ENCODE measurements at places on chromosomes 13 and 19. TPM values are rescaled to one million over a fixed set of nuclear protein-coding genes. Genes with fewer than 3 reads are reported as not detected.

- DNase-seq = no peak
Measured at GRCh38 chr13:39510316-39510695, 92.7 kb downstream of the LHFPL6 start.

DNA sequence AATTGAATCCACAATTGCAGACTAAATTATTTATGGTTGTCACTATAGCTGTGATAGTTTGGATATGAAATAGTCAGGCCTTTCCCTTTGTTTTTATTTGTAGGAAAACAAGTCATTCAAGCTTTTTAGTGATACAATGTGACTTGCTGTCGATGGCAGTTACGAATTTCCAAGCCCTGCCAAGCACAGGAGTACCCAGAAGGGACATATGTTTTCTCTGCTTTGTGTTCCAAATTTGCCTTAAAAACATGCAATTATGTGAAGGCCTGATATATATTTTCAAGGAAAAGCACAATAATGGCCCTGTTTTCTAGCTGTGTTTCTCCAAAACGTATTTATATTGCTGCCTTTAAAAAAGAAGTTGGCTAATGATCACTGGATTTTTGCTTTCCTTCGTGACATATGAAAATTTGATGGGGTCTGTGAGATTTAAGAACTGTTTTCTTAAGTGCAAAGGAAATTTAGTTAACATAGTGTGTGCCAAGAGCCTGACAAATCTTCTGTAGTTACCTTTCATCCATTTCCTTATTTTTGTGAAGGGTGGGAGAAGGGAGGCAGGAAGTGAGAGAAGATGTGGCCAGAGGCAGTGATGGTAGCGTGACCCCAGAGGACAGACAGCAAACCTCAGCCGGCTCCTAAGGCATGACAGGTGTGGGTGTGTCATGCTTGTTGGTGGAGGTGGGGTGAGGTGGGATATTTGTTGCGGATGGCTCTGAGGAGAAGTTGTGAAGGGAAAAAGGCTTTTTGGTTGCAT lies 79.6 kb downstream of the TEX26 start:
- DNase-seq = no peak

DNA sequence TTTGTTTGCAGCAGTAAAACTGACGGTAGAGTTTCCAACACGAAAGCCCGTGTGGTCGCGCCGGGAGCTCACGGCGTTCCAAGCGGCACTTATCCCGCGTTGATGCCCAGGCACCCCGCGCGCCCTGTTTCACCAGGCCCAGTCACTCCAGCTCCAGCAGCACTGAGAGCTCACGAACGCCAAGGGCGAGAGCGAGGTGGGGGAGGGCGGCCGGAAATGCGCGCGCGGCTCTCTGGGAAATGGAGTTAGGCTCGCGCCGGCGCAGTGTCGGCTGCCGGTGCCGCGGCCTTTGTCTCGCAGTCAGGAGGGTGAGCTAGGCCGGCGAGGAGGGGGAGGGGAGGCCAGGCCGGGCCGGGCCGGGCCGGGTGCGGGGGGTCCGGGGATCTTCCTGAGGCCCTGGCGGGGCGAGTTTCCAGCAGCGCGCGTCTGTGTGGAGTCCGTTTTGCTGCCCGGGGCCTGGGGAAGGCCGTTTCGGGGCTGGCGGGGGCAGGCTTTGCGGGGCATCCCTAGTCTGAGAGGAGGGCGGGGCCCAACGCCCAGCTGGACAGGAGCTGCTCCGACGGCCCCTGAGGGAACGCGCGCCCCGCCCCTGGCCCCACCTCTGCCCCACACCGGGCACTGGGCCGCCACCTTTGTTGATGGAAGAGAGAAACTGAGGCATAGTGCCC lies at the start of gene ZNF135:
ZNF135 (plus strand) TSS at position 280 of the 668 bp plus-strand sequence. CDS start 721 bp downstream, outside the sequence.
- DNase-seq = peak; percentile 90

The PRKD2 gene
- total RNA-seq = 8.2 TPM

DNA sequence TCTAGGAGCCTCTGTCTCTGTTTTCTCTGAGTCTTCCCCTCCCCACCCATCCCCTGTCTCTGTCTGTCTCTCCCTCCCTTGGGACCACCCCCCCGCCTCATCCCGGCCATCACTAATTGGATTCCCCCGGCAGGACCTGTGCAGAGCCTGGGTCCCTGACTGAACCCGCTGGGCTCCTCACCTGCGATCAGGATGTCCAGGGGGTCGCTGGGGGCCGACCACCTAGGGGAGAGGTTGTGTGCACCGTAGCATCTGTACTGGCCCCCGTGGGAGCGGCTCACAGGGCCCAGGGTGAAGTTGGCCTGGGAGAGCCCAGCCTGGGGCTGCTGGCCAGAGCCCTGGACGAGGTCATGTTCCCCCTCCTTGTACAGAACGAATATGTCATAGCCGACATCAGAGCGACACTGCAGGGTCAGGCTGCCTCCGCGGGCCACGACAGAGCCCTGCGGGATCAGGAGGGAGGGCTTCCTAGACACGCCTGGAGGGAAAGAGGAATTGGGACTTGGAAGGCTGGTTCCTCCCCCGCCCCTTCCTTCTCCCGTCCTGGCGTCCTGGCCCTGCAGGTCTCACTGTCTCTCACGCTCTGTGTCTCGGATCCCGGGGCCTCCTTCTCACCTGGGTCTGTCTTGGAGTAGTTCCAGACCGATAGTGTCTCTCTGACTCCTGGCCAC lies 1.8 kb downstream of the LILRB5 start:
- no peak for DNase-seq

DNA sequence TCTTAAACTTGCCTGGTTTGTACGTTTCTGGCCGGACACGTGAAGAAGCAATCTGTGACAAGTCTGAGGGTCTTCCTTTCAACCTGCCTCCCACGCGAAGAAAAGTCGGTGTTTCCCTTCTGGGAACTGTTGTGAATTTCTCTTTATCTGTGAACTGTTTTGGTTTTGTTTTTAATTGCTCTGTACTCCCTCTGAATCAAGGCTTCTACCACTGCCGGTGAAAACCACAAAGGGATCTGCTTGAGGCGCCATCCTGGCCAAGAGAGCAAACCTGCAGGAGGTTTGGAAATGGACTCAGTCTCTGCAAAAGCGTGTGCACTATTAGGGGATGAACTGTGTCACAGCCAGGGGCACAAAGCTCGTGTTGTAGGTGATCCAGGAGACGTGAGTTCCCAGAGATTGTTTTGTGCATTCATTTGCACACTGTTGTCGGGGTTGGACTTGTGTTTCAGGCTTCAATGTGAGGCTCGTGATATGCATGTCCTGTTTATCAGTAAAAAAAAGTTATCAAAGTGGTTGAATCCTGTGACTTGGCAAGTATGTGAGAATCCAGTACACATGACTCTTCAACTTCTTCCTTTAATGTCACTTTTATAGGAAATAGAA lies 9.7 kb downstream of the SIGLEC8 start:
- DNase-seq = no peak

The KDM4B gene
- 14.4 TPM for total RNA-seq

GRCh38 chr19:2805261-2805900 lies 14.3 kb upstream of the ZNF554 start:
- DNase-seq = no peak

The NALCN gene
- total RNA-seq = 1.5 TPM

- no peak for DNase-seq
Measured at GRCh38 chr19:3132971-3133792, 2.7 kb upstream of the GNA15 start.

The CD37 gene
- not detected for total RNA-seq

All from fibroblast of lung (primary cell).